ENCODE measurements at places on chromosomes 2 and 18.

GRCh38 chr2:134324947-134325346 lies 71.1 kb downstream of the MGAT5 start:
- ATAC-seq = peak; percentile 24

GRCh38 chr2:33142810-33143209 lies 196.1 kb downstream of the LTBP1 start:
- no peak for ATAC-seq

GRCh38 chr2:144329472-144329871 lies 190.4 kb downstream of the ZEB2 start:
- no peak for ATAC-seq

DNA sequence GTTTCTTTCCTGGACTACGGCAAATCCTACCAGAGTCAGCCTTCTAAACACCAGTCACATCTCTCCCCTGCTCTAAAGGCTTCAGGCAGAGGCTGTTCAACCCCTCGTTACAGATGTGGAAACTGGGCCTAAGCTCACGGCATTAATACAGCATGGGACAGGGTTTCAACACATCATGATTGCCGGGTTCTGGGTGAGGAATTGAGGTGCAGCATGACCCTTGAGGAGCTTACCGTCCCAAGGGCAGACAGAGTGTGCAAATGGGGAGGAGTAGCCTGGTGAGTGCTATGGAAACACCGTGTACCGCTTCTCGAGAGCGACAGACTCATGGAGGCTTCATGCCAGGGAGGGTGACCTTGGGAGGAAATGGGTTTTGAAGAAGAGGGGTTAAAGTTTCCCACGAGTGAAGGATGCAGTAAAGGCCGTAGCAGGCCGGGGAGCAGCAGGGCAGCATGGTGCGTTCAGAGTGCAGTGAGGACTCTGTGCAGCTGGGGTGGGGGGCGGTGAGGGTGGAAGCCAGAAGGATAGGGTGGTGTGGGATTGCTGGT lies 51.1 kb downstream of the TGOLN2 start:
- ATAC-seq = no peak

DNA sequence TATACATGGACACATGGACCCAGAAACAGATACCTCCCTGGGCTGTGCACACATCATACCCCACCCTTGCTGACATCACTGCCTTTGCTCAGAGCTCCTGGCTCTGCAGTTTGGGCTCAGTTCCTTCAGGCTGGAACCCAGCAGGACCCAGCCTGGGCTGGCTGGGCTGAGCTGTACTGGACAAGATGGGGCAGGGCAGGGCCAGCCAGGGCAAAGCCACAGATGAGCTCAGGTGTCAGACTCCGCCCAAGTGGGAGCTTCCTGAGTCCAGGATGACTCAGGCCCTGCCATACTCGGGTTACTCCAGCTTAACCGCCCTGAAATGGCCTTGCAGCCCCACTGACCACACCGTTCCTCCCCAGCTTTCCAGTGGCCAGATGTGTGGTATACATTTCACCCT lies 284.9 kb downstream of the OSR1 start:
- ATAC-seq = no peak

- no peak for ATAC-seq
Measured at GRCh38 chr18:11178951-11179549, 29.7 kb upstream of the PIEZO2 start.

DNA sequence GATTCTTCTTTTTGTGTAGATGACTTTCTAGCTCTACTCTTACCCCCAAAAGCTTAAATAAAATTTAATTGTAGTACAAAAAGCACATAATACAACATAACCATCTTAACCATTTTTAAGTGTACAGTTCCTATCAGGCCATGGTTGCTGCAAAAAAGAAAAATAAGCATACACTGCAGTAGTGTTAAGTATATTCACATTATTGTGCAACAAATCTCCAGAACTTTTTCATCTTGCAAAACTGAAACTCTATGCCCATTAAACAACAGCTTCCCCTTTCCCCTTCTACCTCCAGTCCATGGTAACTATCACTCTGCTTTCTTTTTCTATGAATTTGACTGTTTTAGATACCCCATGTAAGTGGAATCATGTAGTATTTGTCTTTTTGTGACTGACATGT lies 18.1 kb downstream of the PPM1B start:
- no peak for ATAC-seq

- no peak for ATAC-seq
Measured at GRCh38 chr18:75349668-75350511, 77.6 kb downstream of the SMIM21 start.

- ATAC-seq = no peak
Measured at GRCh38 chr18:58955001-58955400, 90.3 kb downstream of the ZNF532 start.

GRCh38 chr2:88747990-88748389 lies 56.5 kb downstream of the RPIA start:
- no peak for ATAC-seq

DNA sequence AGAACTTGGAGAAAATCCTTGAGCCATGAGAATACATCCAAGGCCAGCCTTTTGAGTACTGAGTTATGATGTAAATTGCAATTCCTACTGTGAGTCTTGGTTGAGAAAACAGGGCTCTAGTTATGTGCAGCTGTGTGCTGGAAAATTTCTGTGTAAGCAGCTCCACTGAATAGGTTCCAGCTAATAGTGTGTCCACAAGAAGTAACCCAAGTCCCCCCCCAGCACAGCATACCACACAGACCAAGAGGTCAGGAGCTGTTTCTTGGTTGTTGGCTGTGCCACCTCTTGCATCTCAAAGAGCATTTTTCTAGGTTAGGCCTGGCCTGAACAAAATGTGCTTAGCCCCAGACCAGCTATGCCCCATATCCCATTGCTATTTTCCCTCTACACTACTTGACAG lies 36.8 kb upstream of the APCDD1 start:
- ATAC-seq = no peak

- ATAC-seq = no peak
Measured at GRCh38 chr2:177195194-177195593, 17.4 kb upstream of the HNRNPA3 start.

GRCh38 chr2:178258916-178259315 lies 64.6 kb downstream of the OSBPL6 start:
- no peak for ATAC-seq

DNA sequence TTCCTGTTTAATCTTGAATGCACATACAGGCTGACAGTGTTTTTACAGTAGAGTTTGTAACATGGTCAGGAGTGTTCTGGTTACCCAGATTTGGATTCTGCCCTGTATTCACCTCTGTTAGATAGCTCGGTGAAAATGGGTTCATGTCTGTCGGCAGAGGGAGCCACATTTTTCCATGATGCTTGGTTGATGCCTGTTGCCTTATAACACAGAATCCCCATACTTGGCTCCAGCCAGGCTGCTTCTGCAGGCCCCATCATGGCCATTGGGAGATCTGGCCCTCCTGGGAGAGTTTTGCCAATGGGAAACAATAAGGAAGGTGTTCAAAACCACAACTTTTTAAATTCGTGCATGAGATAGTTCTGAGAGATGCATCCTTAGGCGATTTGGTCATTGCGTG lies 78.1 kb downstream of the WDSUB1 start:
- ATAC-seq = no peak

GRCh38 chr2:188456114-188456909 lies 164.6 kb downstream of the GULP1 start:
- no peak for ATAC-seq

DNA sequence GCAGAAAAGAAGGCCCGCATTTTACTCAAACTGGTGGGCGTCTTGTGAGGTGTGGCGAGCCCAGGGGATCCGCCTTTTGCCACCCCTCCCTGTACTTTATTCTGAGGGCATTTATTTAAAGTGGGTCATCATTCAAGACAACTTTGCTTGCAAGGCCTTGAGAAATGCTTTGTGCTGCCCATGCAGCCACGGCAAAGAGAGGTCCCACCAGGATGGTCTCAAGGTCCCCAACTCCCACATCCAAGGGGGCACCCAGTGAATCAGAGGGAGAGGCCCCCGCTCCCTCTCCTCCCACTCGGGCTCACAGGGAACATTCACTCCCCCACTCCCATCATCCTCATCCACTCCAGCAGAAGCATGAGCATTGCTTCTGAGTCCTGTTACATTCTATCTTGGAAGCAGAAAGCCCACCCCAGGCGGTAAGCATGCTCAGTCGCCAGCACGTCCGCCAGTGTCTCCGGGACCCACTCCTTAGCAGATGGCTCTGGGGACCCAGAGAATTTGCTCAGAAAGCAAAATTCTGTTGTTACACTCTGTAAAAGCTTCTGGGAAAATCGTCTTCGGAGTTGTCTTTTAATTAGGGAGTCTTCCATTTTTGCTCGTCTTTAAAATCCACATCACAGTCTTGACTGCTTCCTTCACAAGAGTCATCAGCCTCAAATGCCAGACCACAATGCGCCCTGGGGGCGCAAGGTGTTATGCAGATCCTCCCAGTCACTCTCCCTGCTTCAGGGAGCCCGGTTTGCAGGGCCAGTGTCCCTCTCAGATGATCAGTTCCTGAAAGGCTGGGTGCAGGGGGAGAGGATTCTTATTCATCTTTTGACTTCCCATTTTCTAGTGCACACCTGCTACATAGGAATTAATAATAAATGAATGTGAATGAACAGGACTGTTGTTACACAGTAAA lies 99.4 kb upstream of the NCK2 start:
- ATAC-seq = no peak

GRCh38 chr18:57125627-57126026 lies 21.3 kb upstream of the BOD1L2 start:
- ATAC-seq = no peak

DNA sequence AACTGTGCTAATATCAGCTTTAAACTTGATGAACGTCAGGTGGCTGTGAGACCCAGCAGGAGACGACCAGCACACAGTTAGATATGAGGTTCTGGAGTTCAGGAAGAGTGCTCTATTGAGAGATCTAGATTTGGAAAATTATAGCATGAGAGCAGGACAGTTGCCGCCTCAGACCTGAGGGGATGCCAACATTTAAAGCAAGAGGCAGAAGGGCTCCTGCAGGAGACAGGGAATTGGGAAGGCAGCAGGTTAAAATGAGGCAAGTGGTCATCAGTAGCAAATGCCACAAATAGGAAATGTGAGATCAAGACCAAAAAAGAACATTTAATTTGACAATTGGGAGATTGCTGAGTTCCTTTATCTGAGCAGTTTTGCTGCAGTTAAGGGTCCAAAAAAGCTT lies 471.9 kb downstream of the TGIF1 start:
- ATAC-seq = no peak

DNA sequence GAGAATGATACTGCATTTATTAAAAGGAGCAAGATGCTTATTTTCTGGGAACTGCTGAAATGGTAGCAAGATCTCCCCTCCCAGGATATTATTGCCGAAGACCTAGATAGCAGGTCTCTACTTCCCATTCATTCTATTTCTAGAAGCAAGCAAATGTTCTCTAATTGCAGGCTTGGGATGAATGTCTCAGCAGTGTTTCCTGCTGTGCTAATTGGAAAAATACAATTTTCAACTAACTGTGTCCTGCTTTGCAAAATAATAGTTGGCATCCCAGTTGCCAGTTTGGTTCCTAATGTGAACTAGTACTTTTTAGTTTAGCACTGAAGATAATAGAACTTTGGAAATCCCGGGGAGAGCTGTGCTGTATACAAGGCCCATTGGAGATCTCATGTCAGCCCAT lies 26.1 kb downstream of the SLC20A1 start:
- ATAC-seq = no peak

DNA sequence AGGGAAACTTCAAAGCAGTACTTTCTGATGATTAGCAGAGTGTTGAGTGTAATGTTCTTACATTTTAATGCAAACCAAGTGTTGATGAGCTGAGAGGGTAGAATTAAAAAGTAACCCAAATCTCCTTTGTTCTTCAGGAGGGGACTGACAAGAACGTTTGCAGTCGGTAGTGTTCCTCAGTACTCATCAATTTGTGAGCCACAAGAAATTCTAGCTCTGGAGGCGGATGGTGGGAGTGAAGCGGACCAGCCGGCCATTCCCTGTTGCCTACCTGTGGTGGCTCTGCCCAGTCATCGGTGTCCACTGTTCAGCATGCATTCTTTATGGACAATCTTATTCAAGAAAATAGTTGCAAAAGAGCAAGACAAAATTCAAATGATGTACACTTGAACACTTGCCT lies 438.6 kb upstream of the POU3F3 start:
- ATAC-seq = no peak

GRCh38 chr2:62435720-62436119 lies 70.3 kb downstream of the TMEM17 start:
- ATAC-seq = no peak

DNA sequence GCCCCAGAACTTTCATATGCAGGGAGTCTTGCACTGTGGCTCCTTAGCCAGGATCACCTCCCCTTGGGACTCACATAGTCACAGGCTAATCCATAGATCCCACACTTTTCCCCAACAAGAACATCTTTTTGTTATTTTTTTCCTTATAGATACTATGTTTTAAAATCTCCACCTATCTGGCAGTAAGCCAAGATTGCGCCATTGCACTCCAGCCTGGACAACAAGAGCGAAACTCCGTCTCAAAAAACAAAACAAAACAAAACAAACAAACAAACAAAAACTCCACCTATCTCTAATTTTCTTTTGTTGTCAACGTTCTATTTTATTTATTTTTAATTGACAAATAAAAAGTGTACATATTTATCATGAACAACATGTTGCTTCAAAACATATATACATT lies 141.7 kb downstream of the PDE11A start:
- ATAC-seq = no peak

- ATAC-seq = no peak
Measured at GRCh38 chr18:48942554-48943261, 8.1 kb downstream of the SMAD7 start.

- no peak for ATAC-seq
Measured at GRCh38 chr2:55136138-55136541, 85.9 kb upstream of the RTN4 start.

DNA sequence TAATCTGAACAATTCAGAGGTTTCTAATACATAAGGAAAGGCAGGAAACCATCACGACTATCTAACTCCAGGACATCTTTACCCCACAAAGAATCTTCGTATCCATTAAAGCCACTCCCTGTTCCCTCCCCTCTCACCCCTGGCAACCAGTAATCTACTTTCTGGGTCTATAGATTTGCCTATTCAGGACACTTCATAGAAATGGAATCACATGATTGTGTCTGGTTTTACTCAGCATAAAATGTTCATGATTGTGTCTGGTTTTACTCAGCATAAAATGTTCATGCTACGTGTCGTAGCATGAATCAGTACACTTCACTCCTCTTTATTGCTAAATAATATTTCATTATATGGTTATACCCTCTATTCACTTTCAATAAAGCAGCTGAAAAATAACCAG lies 11.6 kb downstream of the FECH start:
- ATAC-seq = no peak

DNA sequence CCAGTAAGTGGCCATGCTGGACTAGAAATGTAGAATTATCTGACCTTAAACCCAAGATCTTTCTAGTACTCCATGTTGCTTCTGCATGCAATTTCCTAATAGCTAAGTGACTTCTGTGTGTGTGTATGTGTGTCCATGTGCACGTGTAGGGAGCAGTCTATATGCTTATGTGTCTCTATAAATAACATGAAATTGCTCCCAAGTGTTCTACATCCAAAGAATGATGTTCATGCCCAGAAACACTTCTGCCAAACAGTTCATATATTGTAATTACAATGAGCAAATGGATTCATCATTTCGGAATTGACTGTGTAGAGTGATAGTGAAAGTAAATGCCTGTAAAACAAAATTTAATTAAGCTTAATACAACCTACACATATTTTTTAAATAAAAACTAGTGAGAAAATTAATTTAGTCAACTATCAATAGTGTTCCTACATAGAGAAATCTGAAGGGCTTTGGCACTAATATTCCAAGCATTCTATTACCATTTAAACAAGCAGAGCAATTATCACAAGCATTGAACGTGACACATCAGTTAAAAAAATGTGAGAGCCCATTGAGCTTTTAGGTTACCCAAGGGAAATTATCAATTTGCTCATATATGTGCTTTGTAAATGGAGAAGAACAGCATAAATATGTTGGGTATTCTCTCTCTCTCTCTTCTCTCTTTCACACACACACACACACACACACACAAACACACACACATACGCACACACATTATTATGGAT lies 1067.4 kb downstream of the CNTNAP5 start:
- no peak for ATAC-seq
